ENCODE measurements at places on chromosomes 11 and 22.
A peak's percentile ranks its signal among the peaks of the same experiment; 100 is the strongest.

DNA sequence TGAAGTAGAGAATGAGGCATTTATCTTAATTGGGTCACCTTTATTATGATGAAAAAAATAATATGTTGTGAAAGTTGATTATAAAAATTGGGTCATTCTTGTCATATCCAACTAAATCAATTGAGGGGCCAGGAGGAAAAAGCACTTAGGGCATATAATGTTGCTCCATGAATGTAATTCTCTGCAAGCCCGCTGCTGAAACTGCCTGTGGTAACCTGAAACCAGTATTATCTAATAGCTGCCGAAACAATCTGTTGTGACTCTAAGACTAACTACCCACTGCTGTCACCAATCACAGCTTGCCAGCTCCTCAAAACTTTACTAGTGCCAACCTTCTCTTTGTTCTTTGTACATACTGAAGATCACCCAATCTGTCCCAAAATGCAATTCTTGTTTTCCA, 115.8 kb downstream of the ATG16L2 start:
- DNase-seq = no peak

- DNase-seq = peak; percentile 94
These were observed 21.2 kb downstream of the PTPRJ start for GRCh38 chr11:48001438-48002021.

GRCh38 chr11:819943-820649, 1.4 kb downstream of the PNPLA2 start:
- peak; percentile 96 for DNase-seq

- DNase-seq = no peak
These were observed 9.5 kb downstream of the SDHD start for GRCh38 chr11:112096194-112096593.

- DNase-seq = peak; percentile 74
These were observed 150.9 kb downstream of the CACNA1I start for GRCh38 chr22:39721206-39722031.

DNA sequence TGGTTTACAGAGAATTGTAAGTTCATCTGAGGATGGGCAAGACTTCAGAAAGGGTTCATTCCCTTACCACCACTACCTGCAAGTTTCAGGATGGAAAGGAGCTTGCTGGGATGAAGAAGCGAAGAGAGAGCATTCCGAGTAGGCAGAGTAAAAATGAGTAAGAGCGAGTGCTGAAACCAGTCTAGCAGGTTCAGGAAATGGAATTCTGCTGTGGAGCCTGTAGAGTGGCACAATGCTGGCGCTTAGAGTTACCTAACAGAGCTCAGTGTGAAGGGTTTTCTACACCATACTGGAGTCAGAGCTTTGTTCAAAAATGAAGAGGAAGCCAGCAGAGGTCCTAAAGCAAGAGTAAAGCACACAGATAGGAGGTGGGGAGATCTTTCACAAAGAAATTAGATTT, 179.2 kb upstream of the ZC3H12C start:
- no peak for DNase-seq

- no peak for DNase-seq
These were observed 345.0 kb downstream of the CADM1 start for GRCh38 chr11:115159207-115159606.

DNA sequence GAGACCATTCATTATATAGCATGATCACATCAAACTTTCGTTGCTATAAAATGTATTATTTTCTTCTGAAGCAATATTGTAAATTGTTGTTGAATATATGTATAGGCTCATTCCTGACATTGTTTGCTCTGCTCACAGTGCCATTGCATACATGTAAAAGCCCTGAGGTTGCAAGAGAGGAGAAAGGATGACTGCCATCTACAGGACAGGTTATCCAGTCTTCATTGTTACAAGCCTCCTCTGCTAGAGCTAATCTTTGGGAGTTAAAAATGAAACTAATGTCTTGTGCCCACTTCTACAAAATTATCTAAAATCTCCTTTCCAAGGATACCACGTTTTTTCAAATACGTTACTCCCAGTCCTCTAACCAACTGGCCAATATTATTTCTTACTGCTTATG, 16.4 kb upstream of the OR5AL1 start:
- DNase-seq = no peak

GRCh38 chr11:27720277-27720830, 20.1 kb upstream of the BDNF start:
- DNase-seq = peak; percentile 91

DNA sequence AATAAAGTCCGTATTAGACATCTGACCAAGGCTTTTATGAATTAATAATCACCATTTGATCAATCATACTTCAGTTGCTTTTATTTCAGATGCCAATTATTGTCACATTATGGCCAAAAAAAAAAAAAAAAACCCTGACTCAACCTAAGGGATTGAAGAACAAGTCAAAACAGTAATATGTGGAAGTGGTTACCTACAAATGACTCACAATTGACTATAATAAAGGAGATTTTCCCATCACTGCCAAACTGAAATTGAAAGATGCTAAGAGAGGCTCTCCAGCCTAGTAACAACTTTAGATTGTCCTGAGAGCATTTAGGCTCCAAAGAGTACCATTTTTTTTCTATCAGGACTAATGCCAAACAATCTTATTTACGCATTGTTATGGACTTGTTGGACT, 35.2 kb downstream of the SOX6 start:
- no peak for DNase-seq

DNA sequence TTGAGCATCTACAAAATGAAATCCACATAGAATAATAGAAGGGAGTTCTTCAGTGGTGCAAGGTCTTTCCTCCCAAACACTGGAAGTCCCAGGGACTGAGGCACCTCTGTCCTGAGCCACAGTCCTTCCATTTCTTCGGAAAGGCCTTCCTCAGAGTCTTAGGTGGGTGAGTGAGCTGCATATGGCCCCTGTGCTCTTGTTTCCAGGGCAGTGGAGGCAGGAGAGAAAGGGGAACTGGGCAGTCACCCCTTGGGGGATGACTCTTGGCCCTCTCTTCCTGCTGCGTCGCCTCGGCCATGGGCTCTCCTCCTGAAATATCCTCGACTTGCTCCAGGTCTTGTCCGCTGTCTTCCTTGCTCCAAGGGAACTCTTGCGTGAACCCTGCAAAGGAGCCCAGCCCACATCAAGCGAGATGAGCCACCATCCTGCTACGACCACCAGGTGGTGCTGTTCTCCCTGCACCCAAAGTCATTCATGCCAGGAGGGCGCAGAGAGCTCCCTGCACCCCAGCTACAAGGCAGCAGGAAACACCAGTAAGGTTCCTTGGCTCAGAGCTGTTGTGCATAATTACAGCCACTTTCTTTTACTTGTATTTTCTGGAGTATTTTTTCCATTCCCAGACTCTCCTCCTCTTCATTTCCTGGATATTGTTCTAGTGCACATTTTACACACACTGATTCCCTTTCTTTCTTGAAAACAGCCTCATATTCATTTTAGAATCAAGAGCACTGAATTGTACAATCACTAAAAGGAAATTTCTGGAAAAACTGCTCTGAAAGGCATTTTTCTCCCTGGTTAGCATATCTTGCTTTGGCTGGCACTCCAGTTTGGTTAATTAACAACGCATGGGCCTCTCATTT, 397.8 kb downstream of the OPCML start:
- no peak for DNase-seq

GRCh38 chr11:83785942-83786341, 499.8 kb upstream of the CCDC90B start:
- no peak for DNase-seq

DNA sequence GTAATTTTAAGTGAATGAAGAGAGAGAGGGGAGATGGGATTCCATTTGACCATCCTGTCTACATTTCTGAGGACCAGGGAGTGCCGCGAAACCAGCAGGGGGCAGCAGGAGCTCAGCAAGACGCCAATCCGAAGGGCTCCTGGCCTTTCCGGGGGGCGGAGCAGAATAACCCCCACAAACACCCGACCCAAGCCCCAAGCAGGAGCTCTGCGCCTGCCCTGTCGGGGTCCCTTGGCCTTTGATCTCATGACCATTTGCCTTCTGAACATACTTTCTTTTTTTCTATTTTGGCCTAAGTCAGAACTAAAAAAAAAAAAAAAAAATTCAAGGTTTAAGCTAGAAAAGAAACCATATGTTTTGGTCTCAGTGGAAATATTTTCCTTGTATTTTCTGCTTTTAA, 21.9 kb upstream of the SCN2B start:
- DNase-seq = peak; percentile 84

- peak; percentile 69 for DNase-seq
These were observed 14.6 kb downstream of the GLB1L2 start for GRCh38 chr11:134346101-134346975.

DNA sequence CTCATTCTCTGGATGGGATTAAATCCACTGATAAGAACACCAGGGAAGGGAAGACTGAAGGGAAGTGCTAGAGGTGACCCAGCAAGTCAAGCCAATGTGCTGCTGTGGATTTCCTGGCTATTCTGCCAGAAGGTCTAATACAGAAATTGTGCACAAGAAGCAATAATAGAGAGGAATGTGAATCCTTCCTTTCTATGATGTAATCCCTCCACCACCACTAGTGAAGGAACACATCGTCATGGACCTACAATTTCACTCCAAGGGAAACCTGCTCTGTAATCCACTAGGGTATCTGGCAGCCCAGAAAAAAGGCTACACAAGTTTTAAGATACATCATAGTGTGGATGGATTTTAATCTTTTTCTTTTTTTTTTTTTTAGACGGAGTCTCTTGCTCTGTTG, 17.4 kb downstream of the LARGE2 start:
- no peak for DNase-seq

GRCh38 chr22:17734187-17734586, 40.1 kb downstream of the BID start:
- DNase-seq = peak; percentile 95

- peak; percentile 25 for DNase-seq
These were observed 40.4 kb downstream of the SLCO2B1 start for GRCh38 chr11:75191330-75191717.

- DNase-seq = peak; percentile 22
These were observed 509 bp upstream of the PRRG4 start for GRCh38 chr11:32829157-32829679.

DNA sequence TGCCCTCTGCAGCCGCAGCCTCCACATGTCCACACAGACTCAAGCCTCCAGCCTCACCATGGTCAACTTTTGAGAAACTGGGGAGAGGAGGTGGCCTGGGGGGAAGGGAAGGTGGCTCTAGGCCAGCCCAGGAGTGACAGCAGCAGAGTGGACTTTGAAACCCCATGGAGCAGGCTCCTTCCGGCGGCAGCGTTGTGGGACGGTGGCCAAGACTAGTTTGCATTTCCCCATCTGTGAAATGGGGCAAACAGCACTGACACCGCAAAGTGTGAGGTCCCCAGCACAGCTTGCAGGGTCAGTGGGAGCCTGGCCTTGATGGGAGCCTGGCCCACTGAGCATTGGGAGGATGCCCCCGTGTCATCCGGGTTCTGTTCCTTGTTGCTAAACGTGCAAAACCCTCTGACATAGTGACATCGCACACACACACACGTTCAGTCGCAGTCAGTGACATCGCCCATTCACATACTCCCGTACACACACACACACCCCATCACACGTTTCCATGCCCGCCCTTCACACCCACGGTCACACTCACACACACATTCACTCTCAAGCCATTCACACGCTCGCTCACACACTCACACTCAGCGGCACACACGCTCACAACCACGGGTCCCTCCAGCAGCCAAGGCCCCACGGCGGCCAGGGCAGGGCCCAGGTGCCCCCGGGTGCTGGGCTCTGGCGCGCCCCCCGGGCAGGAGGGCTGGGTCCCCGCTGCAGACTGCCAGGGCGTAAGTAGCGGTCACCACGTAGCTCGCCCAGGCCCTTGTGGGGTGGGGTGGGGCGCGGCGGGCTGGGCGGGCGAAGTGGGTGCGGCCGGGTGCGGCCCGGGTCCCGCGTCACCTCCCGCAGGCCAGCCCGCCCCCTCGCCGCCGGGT, 585 bp downstream of the CYB5R3 start:
- DNase-seq = peak; percentile 81

GRCh38 chr11:2933375-2934020, 4.3 kb upstream of the PHLDA2 start:
- DNase-seq = peak; percentile 99

- no peak for DNase-seq
These were observed 13.1 kb downstream of the LARGE2 start for GRCh38 chr11:45935349-45936064.

- peak; percentile 97 for DNase-seq
These were observed 5.9 kb downstream of the LMNTD2 start for GRCh38 chr11:554428-555226.

GRCh38 chr11:79076526-79077115, 364.2 kb downstream of the TENM4 start:
- DNase-seq = peak; percentile 91

DNA sequence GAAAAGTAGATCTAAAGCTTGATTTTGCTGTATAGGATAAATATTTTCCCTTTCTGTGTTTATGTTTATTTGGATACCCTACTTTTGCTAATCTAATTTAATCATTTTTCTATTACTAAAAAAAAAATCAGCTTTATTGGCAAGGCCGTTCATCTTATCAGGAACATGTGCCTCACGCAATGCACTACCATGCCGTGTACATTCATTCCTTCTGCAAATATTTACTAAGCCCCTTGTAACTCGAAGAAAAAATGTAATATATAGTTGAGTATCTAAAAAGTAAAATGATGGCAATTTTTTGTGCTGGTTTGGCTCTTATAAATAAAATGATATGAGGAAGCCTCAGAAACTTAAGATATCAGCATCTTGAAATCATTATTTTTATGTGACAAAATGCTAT, 8.9 kb downstream of the UVRAG start:
- no peak for DNase-seq

GRCh38 chr11:123381817-123382554, 48.1 kb upstream of the GRAMD1B start:
- DNase-seq = no peak

DNA sequence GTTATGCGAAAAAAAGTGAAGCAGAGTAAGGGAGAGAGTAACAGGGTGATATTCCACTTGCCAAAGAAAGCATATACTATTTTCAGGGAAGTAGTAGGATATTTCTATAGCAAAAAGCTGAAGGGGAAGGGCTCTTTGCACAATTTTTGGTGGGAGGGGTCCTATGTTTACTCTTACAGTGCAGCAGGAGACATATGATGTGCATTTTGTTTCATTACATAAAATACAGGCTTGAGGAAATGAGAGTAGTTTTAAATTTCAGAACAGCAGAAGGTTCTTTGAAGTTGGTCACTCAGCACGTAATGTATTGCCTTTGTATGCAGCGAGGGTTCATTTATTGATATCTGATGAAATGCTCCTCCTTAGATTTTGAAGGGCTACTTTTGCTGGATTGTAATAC, 3.1 kb upstream of the PIK3IP1 start:
- no peak for DNase-seq

DNA sequence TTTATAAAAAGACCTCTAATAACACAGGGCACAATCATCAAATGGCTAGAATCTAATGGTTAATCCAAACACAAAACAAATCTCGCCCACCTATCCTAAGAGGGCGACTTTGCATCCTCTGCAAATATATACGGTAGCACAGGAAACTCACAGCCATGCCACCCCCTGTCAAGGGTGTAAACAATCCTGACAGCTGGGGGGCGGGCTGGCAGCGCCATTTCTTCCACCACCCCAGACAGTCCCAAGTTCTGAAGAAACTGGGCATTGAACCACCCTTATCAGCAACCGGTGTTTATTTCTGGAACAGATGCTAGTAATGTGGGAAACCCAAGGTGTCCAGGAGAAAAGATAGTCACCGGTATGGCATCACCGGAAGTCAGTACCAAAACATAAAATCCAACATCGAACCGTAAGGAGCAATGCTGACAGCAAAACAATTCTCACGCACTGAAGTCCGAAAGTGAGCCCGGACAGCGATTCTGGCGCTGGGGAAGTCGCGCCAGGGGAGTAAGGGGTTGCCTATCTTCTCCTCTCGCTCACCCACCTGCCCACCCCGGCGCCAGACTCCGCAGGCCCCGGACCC, 825 bp downstream of the FBXO3 start:
- DNase-seq = peak; percentile 53

- peak; percentile 81 for DNase-seq
These were observed 10.7 kb downstream of the IL17RA start for GRCh38 chr22:17095538-17095937.

All from osteoblast (primary cell).